ENCODE measurements at places on chromosomes 16 and 17.

DNA sequence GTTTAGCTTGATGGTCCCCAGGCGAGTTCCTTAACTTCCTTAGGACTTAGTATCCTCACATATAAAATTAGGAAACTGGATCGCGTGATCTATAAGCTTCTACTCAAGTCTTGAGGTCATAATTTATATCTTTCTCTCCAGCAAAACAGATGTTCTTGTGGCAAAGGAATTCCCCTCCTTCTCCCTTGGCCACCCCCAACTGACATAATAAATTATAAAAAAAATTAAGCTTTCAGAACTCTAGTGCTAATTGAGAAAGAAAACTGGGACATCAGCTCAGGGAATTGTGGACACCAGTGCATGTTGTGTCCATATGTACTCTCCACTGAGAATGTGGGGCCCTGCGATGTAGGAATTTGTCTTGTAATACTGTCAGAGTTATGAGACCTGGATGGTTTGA, 13.5 kb downstream of the GNAO1 start:
- no peak for DNase-seq

DNA sequence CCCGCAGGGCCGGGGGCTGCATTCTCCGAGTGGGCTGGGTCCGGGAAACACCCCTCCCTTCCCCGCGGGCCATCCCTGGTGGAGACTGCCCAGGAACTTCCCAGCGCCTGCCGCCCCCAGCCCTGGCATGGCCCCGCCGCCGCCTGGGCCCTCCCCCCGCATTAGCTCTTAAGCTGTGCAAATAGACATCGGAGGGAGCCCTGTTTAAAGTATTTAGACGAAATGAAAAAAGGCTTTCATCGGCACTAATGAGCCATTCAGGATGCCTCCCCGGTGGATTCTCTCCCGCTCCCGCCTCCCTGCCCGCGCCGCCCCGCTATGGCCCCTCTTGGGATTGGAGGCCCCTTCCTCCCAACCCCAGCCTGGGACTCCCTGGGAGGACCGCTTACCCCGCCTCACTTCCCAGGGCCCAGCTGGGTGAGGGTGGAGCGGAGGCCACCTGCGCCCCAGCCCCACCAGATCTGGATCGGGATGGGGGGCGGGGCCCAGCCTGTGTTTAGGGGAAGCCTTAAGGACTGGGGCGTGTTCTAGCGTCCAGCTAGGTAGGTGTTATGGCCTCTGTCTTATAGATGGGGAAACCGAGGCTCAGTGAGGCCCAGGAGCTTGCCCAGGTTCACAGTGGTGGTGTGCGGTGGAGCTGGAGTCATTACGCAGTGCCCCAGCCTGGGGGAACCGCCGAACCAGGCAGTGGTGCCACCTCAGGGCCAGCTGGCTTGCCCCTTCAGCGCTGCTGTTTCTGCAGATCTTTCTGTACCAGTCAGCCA, 19.7 kb downstream of the SEZ6 start:
- peak; percentile 81 for DNase-seq

DNA sequence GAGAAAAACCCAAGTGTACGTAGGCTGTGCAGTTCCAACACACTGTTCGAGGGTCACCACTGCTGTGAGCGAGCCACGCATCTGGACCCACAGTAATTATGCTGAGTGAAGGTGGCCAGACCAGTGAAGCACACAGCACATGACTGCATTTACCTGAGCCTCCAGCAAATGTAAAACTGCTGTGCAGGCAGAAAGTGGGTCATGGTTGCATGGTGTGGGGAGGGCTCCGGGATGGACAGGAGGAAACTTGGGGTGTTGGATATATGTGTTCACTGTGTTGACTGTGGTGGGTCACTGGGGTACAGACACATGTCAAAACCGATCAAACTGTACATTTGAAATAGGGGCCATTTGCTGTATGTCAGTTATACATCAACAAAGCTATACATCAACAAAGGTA, 78.7 kb upstream of the METRNL start:
- DNase-seq: no peak

GRCh38 chr17:32819787-32820186, 57.1 kb downstream of the MYO1D start:
- DNase-seq: no peak

DNA sequence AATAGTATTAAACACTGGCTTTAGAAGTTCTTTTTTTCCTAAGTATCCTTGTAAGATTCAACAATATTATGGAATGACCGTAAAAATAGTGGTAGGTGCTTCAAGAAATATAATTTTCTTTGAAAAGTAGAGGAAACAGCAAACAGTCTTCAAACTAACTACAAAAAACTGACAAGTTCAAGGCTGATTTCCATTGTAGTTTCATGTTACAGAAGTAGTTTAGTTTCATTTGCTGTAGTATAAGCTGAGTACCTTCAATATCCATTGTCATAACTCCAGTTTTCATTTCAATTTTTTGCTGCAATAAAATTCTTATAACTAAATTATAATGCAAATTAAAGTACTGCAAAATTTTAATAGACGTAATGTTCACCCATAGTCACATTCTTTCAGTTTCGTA, 19.3 kb downstream of the PHKB start:
- DNase-seq: no peak

DNA sequence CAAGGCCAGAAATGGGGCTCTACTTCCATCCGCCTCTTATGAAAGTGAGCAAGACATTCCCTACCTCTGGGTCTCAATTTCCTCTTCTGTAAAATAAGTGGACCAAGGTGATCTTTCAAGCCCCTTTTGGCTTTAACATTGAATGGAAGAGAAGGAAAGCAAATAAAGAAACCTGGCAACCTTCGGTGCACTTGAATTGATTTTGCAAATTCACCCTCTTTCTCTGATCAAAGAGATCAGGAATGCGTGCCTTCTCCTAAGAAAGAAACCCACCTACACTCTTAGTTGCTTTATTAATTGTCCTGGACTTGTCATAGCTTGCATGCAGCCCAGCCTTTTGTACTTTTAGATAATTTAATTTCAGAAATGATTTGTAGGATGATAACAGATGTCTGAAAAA, 3.0 kb downstream of the MSI2 start:
- no peak for DNase-seq

DNA sequence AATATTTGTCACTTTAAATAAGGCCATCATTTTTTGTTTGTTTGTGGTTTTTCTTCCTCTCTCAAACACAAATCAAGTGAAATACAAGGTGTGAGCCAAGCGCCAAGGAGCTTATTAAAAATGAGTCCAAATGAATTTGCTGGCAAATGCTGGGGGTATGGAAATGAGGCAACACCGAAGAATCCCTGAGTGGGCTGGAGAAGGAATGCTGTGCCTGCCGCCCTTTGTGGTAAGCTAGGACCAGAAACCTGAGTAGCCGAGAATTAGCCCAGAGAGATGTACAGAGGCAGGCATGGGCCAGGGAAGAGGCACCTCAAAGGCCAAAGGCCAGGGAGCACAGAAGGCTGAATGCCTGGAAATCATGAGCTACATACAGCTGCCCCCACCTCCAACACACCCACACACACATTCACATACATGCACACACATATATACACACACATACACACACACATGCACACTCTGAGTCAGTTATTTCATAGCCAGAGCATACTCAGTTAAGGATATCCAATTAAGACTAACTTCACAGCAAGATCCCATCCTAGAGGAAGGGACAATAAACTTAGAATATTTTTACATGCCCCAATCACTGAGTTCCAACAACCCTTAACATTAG, 266.1 kb upstream of the DYNLRB2 start:
- no peak for DNase-seq

DNA sequence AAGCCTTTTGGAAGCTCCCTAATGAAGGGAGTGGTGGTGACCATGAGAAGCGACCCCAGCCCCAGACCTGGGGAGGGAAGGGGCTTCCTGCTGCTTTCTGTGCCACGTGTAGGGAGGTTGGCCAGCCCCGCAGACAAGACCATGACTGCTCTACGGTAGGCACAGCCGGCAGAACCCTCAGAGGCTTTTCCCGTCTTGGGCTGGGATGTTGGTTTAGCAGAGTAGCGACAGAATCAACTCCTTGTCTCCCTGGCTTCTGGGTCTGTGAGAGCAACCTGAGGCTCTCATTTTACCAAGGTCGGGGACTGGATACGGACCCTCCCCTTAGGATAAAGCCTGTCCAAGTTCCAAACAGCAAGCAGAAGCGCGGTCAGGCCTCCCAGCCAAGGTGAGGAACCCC, 123.3 kb downstream of the AXIN2 start:
- no peak for DNase-seq

DNA sequence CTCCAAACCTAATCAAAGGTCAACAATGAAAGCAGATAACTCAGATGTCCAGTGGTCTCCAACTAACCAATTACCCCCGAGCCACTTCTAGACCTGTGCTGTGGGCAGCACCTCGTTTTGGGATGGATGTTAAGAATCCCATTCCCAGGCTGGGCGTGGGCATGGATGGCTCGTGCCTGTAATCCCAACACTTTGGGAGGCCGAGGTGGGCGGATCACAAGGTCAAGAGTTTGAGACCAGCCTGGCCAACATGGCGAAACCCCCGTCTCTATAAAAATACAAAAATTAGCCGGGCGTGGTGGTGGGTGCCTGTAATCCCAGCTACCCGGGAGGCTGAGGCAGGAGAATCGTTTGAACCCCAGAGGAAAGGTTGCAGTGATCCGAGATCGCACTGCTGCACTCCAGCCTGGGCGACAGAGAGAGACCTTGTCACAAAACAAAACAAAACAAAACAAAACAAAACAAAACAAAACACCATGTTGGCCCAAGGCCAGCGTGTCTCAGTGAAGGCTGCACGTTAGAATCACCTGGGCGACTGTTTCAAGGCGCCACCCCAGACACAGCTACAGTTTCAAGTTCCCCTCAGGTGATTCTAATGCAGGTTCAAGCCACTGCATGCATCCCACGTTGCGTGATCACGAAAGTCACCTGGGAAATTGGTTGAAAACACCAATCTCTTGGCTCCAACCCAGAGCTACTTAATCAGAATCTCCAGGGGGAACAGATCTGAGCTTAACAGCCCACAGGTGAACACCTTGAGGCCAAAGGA, 21.3 kb downstream of the COX4I1 start:
- no peak for DNase-seq

DNA sequence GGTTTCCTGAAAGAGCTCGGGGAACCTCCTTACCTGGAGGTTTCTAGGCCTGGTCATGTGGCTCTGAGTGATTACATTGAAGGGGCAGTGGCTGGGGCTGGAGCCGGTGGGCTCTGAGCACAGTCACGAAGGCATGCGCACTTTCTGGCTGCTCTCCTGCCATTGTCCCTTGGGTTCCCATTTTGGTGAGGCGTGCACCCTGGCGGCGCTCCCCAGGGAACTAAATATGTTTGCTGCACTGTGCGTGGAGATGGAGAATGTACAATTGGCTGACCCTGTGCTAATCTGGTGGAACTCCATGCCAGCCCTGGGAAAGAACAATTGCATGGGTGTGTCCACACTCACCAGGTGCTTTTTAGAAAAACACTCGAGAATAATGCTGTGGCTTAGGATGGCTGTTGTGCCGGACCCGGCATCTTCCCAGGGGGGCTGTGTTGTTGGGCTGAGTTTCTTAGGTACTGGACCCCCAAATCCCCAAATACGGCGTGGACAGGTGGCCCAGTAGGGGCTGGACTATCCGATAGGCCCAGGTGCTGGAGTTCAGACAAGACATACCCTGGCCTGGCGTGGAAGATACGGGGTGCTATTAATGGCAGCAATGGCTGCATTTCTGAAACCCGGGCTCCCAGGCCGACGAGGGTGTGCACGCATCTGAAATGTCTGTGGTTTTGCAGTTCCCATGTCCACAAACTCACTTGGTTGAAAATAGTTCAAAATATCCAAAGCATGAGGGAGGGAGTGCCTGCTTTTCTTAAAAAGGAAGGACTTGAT, 230.5 kb downstream of the SEC14L1 start:
- DNase-seq: peak; percentile 36

GRCh38 chr16:19701091-19701490, 16.9 kb downstream of the KNOP1 start:
- no peak for DNase-seq

- no peak for DNase-seq
Measured at GRCh38 chr17:27949304-27949703, 56.1 kb upstream of the LYRM9 start.

- peak; percentile 22 for DNase-seq
Measured at GRCh38 chr17:19646788-19647696, 1.5 kb upstream of the ALDH3A2 start.

DNA sequence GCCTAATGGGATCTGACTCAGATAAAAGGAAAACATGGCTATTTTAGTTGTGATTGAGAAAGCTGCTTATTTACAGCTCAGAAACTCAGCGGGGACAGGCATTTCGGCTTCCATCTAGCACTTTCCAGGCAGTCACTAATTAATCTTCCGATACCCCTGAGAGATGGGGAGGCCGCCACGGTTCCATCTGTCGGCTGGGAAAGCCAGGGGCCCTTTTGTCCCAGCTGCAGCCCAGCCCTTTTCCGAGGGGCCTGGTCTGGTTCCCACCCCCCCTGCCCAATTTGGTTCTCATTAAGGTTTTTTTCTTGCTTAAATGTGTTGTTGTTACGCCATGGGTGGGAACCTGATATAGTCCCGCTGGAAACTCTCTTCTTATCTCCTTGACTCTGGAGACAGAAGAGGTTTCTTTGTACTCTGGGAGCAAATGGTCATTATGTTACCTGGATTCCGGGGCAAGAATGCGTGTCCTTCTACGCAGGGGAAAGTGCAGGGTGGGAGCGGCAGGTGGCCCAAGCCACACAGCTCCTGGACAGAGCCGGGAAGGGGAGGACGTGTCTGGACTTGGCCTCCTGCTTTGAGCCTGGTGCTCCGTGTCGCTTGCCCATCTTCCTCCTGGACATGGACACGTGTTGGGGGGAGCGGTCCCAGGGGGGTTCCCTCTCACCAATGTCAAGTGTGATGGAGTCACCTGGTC, 50.9 kb upstream of the GSE1 start:
- no peak for DNase-seq

GRCh38 chr17:43661699-43662412, at the start of gene MEOX1:
MEOX1 (minus strand) TSS chr17:43661922; CDS start chr17:43661534, 388 bp downstream.
- no peak for DNase-seq

DNA sequence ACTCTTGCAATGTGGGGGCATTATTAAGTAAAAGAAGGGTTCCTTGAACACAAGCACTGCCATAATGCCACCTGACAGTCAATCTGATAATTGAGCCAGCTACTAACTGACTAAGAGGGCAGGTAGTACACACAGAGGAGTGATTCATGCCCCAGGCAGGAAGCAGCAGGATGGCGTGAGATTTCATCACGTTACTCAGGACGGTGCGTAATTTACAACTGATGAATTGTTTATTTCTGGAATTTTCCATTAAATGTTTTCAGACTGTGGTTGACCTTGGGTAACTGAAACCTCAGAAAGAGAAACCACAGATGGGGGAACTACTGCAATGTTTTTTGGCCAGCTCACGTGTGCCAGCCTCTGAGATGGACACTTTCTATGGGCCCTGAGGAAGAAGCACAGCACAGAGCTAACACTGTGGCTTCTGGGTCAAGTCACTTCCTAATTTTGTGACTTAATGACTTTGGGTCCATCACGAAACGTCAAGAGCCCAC, 46.7 kb downstream of the C17orf67 start:
- no peak for DNase-seq

Measured in NCI-H1092 treated with DMSO at 0.1 percent for 48 hours (cell line).